ENCODE measurements at places on chromosomes 4 and X.

DNA sequence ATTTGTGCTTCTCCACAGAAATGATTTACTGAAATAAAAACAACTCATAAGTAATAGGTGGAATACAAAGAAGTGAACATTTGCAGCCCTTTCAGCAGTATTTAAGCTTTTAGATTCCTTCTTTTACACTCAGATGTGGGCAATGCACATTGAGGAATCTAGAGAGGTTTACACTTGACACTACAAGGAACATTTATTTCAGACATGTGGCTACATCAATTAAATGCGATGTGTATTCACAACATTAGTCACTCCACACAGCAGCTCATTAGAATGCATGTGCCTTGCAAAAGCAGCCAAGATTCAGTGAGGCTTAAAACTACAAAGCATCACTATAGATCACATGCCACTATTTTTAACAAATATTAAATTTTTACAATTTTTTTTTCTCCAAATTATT lies 480.7 kb downstream of the INPP4B start:
- no peak for DNase-seq

DNA sequence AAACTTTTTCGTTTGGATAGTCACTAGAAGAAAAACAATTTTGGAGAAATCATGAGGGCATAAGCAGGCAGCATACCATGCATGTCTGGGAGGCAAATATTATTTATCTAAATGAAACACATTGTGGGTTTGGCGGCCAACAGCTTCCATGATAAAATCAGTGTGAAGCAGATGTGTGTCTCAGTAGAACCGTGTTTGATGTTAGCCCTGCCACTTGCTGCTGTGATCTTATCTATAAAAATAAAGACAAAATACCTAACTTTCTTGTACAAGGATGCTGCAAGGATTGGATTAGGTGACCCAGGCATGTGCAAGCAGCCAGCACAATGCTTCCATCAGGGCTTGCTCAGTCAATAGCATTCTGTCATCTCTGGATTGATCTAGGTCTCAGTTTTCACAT lies 341.4 kb downstream of the PACRGL start:
- DNase-seq, result no peak

GRCh38 chr4:24932515-24933225 lies 19.8 kb upstream of the CCDC149 start:
- DNase-seq, result no peak

- no peak for DNase-seq
These were observed 89.8 kb downstream of the COMMD8 start for GRCh38 chr4:47373709-47374108.

DNA sequence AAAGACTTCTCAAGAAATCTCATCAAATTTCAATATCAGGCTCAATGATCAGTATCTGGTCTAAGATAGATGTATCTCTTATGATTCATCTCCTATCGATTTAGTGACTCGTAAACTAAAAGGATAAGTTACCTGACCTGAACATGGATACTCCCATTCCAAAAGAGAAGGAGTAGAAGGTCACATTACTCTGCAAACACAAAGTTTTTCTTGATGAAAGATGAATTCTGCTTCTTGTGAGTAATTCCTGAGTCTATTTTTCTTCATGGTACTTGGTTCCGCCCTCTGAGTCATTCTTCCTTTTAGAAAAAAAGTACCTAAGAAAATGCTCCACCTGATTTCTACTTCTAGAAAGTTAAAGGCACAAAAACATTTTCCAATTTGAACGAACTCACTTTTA lies 223.1 kb upstream of the SLIT2 start:
- DNase-seq, result no peak

DNA sequence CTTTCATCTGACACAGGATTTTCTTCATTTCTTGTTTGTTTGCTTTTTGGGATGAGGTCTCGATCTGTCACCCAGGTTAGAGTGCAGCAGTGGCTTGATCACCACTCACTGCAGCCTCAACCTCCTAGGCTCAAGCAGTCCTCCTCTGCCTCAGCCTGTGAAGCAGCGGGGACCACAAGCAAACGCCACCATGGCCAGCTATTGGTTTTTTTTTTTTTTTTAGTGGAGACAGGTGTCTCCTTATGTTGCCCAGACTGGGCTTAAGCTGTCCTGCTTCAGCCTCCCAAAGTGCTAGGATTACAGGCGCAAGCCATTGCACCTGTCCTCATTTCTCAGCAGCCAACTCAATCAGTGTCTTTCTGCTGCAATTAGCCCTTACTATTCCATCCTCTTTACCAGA lies 10.3 kb downstream of the SPRY1 start:
- no peak for DNase-seq

- DNase-seq, result no peak
These were observed 1777.5 kb upstream of the PCDH7 start for GRCh38 chr4:28942631-28943030.

DNA sequence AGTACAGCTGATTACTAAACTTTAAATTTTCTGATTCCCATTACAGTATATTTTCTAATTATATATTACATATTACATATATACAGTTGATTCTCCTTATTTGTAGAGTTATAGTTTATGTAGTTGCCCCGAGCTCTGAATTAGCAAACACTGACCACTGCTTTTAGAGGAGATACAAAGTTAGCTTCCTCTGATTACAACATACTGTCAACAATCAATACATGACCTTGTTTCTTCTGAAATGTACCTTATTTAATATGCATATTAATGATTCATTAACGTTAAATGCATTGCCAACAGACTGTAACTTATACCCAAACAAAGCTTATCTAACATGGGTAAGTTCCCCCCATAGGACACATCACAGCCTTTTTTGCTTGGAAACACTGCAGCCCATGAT lies 81.5 kb downstream of the ATP10D start:
- DNase-seq, result no peak

DNA sequence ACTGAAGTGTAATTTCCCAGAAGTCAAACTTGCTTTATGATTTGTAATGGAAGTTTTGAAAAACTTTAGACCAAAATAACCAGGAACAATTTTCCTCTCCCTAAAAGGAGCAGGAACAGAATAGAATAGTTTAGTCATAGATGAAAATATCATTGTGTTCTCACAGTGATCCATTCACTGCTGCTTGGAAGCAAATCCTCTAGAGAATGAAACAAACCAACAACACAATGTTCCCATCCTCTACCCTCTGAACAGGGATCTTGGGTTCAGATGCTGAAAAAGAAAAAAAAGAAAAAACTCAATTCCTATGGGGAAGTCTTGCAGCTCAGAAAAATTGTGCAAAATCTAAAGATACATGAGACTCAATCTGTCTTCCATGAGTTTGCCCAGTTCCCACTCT lies 12.2 kb downstream of the DSPP start:
- no peak for DNase-seq

DNA sequence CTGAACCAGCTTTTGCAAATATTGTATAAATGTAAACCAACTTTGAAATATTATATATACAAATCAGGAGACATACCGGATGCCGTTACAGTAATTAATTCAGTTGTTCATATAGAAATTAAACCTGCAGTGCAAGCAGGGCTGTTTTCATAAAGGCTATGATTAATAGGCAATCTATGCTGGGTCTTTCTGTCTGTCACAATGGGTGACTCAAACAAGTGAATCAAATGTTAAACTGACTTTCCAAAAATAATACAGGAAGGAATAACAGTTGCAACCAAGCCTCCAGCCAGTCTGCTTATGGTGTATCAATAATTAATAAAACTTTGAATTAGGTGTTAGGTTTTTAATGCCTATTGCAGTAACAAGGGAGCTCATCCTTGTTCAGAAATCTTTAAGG lies 43.9 kb downstream of the GABRB1 start:
- DNase-seq, result no peak

DNA sequence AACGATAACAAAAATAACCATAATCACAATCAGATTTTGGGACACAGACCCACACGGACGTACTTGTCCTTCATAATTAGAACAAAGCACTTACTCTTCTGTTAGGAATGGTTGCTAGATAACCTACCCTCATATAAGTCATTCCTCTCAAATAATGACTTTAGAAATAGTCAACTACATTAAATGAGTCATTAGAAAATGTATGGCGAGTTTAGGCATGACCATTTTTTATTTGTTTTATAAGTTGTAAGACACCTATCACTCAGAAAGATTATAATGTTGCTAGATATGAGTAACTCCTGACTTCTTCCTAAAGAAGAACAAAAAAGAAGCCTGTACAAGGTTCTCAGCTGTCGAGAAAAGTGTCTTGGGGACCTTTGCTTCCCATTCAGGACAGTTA lies 1637.5 kb upstream of the PCDH7 start:
- DNase-seq, result no peak

GRCh38 chr4:76246025-76246424 lies 5.5 kb upstream of the FAM47E start:
- no peak for DNase-seq

DNA sequence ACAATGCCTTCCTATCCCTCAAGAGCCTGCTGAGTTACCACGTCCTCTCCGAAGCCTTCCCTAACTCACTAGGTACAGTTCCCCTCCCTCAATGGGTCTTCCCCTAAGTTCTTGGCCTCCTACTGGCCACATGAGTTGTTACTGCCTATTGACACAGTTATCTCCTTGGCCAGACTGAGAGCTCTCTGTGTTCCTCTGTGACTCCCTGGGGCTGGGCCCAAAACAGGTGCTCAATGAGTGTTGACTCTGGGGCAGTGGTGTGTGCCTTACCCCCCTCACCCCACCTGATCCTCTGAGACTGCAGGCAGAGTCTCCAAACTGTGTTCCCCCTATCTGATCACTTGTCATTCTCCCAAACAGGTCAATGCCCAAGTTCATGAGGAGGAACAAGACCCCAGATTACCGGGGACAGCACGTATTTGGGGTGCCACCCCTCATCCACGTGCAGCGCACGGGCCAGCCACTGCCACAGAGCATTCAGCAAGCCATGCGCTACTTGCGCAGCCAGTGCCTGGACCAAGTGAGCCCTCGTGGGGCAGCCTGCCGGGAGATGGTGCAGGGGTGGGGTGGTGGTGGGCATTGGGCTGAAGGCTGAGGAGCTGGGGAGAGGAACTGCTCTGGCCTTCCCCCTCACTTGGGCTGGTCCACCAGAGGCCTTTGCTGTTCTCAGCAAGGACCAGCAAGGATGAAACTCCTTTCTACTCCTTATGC lies 72.6 kb downstream of the STARD8 start:
- no peak for DNase-seq

- peak; percentile 70 for DNase-seq
These were observed 219.6 kb downstream of the PTTG2 start for GRCh38 chr4:38179690-38180377.

GRCh38 chr4:102454268-102454667 lies 46.9 kb upstream of the NFKB1 start:
- DNase-seq, result no peak

GRCh38 chr4:102734591-102735385 lies 26.0 kb downstream of the MANBA start:
- DNase-seq, result no peak

- DNase-seq, result no peak
These were observed 20.4 kb upstream of the FGF16 start for GRCh38 chrX:77426811-77427210.

GRCh38 chrX:40931921-40932320 lies 153.3 kb upstream of the USP9X start:
- DNase-seq, result no peak

DNA sequence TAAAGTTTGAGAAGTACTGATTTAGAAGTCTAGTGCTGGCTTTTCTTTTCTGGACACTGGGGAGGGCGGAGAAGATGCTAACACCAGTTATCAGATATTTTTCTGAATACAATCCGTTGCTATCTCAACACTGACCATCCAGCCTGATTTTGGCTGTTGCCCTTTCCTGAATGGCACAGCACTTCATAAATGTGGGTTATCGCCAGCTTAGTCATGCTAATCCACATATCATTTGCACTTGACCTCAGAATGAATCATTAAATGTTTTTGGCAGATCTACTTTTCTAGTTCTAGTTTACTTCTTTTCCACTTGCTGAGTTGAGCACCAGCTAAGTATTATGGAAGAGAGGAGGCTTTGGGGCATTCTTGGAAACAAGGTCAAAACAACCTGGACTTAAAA lies 60.8 kb upstream of the ESX1 start:
- DNase-seq, result no peak

DNA sequence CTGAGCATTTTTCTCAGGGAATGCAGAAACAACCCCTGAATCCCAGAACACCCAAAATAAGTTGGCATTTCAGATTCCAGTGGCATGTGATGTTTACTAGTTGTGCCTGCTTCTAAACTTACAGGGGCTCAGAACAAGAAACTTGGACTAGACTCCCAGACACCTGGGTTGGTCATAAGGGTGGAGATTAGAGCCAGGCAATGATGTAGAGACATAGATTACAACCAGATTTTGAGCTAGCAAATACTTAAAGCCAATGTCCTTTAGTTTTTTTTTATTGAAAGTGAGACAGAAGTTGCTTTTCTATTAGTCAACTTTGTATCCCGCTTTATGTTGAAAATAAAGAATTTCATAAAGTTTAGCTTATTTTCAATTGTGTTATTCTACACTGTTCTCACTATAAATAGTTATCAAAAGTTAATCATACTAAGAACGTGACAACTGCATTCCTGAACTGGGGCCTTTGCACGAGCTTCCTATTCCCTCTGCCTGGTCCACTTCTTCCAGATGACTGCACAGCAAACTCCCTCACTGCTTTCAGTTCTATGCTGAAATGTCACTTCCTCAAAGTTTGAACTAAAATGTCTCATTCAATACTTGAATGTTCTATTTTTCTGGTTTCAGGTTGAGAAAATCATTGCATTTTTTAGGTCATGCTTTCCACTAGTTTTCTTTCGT lies 224.7 kb upstream of the PPP1R2C start:
- no peak for DNase-seq

- no peak for DNase-seq
These were observed 79.3 kb upstream of the BCOR start for GRCh38 chrX:40177117-40177430.

- DNase-seq, result peak; percentile 31
These were observed 6.9 kb upstream of the HELT start for GRCh38 chr4:185011408-185011807.

DNA sequence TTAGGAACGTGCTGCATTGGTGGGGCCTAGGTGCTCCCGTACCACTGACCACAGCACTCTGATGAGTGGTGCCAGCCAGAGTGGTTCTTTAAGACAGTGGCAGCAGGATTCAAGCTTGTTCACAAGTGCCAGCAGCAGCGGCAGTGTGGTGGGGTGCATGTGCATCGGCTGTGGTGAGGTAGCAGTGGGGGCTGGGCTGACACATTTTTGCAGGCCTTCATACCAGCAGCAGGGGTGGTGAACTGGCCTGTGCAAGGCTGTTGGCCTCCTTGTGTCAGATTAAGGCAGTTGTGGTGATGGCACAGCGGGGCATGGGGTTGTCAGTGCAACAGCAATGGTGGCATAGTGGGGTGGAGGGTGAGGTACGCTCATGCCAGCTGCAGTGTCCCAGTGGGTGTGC lies 131.4 kb downstream of the PABPC4L start:
- no peak for DNase-seq
